ENCODE measurements at places on chromosomes 12 and 14.

GRCh38 chr12:57464569-57464968 is 5.0 kb downstream of the GLI1 start:
- no peak for DNase-seq

DNA sequence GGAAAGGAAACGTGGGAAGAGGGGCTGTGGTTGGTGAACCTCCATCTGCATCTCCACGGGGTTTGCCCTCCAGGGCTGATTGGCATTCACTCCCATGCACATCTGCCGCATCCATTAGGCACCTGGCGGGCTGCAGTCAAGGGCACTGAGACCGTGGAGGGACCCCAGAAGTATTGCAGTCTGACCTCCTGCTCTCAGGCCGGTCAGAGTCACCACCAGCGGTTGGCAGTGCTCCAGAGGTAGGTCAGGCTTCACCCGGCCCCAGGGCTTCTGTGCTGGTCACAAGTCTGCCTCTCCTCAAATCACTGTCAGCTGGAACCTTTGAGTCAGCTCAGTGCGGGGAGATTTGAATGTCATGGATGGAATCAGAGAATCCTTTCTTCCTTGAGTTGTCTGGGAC is 132.3 kb downstream of the PAPOLA start:
- no peak for DNase-seq

- DNase-seq = no peak
Measured at GRCh38 chr12:988646-989045, 2.4 kb upstream of the ERC1 start.

DNA sequence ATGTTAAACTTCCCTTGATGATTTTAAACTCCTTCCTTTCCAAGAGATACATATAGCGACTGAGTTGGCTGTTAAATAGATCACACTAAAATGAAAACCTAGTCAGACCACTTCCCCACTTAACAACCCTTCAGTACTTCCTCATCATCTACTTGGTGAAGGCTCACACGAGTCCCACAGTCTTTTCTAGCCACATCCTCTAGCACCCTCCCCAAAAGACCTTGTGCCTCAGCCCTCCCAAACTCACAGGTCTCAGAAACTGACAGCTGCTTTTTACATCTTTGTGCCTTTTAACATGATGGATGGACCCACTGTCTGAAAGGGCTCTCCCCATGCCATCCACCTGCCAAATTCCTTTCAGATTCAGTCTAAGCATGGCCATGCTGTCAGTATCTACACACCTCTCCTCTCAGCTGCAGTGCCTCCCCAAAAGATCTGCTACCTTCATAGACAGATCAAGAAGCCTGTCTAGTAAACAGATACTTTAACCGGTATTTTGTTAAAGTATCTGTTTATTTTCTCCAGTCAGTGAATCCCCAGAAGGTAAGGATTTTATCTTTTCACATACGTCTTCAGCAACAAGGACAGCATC is 65.1 kb upstream of the GPHB5 start:
- no peak for DNase-seq

DNA sequence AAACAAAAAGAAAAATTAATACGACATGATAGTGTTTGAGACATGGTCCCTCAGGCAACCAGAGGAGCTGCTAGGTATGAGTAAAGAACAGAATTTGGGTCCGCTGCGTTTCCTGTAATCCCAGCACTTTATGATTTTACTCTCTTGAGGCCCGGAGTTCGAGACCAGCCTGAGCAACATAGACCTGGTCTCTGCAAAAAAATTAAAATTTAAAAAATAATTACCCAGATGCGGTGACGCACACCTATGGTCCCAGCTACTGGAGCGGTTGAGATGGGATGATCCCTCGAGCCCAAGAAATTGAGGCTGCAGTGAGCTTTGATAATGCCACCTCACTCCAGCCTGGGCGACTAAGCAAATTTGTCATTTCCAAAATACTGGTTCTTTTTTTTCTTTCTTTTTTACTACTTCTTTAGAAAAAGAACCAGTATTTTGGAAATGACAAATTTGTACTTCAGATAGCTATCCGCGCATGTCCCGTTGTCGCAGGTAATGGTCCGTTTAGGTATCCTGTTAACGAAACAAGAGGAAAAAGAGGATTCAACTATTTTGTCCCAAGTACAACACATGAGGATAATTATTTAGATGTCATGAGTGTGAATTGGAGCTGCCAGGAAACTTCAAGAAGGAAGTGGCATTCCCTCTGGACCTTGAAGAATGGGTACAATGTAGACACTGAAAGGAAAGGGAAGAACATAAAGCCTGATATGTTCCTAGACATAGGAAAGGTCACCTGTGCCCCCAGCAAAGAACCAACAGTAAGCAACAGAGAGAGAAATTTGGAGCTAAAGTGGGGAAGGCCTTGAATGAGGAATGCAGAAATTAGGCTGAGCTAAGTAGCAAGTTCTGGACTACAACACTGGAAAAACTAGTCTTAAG is 1.2 kb upstream of the HECTD1 start:
- DNase-seq = no peak

- DNase-seq = no peak
Measured at GRCh38 chr12:105315726-105316125, 14.8 kb upstream of the C12orf75 start.

- DNase-seq = no peak
Measured at GRCh38 chr12:68755536-68756243, 9.7 kb downstream of the SLC35E3 start.

- no peak for DNase-seq
Measured at GRCh38 chr12:27555925-27556778, 32.1 kb downstream of the PPFIBP1 start.

DNA sequence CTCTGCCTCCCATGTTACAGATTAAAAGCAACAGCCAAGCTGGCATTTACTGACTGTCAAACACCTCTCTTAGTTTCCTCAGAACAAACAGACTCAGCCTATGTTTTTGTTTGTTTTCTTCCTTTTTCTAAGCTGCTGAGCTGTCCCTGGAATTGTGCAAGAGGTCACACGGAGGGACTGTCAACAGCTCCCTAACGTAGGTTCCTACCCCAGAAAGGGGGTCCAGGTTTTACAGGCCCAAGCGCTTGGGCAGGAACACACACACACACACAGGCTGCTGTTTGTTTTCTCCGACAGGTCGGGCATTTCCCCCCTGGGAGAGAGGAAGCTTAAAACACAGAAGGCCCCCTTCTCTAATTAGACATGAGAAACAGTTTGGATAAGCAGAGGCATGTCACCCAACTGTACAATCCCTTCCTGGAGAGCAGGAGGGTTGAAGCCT is 739.6 kb upstream of the TBX3 start:
- DNase-seq = no peak

GRCh38 chr14:95683793-95684192 is 2.4 kb upstream of the TCL1B start:
- no peak for DNase-seq

DNA sequence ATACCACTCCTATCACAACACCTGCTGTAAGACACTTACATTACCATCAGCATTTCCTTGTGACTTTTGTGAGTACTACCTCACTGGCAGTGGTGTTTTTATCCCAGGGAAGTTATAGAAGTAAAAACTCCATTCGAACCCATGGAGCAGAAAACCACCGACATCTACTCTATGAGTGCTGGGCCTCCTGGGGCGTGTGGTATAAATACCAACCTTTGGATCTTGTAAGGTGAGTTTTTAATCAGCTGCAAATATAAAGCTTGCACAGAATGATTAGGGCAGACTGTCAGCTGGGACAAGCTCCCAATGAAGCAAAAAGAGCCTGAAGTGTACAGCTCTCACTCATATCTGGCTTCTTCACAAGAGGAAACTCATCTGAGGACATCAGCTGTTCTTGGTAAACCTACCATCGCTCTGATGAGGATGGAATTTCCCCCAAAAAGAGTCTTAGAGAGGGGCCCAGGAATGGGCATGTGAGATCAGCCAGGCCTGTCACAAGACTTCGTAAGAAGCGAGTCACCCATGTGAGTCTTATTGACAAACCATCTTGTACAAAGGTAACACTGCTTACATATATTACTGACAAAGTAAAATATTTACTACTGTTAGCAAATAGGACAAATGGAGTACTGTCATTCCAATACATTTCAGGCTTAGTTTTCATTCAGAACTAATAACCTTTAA is 170.0 kb downstream of the SLC5A8 start:
- DNase-seq = no peak

DNA sequence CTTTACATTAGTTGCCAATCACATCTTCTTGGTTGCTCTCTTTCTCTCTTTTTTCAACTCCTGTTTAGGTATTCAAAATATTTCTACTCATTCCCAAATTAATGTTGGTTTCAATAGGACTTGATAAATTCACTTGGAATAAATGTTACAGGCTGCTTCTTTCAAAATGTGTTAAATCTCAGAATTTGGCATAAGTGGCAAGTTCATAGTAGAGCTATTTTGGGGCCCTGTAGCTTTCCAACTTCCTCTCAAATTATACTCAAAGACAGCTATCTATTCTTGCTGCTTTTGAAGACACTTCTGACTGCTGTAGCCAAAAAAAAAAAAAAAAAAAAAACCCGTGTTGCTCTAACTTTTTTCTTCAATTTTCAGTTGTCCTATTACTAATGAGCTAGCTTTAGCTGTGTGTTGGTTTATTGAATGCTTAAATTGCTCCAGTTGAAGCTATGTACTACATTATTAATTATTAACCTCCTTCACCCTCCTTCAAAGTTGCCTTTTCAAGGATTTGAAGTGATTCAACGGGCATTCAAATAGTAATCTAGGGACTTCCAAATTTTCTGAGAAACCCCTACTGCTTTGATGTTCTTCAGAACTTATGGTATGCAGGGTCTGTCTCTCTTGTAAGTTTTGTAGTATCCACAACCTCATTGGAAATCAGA is 554.6 kb upstream of the FLRT2 start:
- DNase-seq = no peak

- no peak for DNase-seq
Measured at GRCh38 chr14:93054006-93054405, 61.7 kb downstream of the ITPK1 start.

DNA sequence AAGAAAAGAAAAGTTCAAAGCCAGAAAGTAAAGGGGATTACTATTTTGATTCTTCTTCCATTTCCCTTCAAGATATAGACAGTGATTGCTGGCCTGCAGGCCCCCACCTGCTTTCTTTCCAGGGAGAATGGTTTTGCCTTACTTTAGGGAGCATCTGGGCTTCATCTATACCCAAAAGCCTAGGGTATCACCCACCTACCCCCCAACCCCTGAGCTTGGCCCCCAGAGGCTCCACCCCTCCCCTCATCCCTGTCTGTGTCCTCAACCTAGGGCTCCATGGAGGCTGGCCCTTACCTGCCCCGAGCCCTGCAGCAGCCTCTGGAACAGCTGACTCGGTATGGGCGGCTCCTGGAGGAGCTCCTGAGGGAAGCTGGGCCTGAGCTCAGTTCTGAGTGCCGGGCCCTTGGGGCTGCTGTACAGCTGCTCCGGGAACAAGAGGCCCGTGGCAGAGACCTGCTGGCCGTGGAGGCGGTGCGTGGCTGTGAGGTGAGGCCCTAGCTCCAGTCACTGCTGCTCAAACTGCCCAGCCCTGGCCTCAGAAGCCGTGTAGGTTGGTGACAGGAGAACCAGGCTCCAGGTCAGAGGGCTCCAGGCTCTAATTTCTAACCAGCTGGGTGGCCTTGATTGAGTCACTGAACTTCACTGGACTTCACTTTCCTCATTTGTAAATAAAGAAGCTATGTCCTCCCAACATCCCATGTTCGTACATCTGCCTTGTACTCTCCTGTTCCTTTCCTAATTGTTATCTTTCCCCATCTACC is 13.6 kb downstream of the ARHGEF40 start:
- no peak for DNase-seq

- DNase-seq = peak; percentile 27
Measured at GRCh38 chr12:116609319-116610114, 50.3 kb downstream of the MAP1LC3B2 start.

- no peak for DNase-seq
Measured at GRCh38 chr14:72165229-72165698, 233.0 kb downstream of the RGS6 start.

- DNase-seq = no peak
Measured at GRCh38 chr12:51329742-51330141, 5.8 kb upstream of the BIN2 start.

DNA sequence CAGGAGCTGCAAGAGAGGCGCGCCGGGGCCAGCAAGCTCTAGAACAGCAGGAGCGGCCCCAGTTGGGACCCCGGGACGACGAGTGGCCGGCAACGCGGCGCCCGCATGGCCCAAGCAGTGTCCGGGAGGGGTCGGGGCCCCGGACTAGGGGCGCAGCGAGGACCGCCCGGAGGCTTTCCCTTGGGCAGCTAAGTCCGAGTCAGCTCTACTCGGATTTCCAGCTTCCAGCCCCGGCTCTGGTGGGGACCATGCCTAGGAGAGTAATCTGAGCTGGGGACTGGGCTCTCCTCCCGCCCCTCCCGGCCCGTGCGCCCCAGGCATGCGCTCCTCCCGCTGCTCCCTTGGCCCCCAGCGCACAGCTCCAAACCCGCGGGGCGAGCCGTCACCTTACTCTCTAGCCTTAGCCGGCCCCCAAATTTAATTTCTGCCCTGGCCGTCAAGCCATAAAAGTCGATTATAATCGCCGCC is 41.6 kb upstream of the CAPRIN2 start:
- DNase-seq = peak; percentile 65

GRCh38 chr14:53934778-53935414 is 21.7 kb downstream of the BMP4 start:
- DNase-seq = no peak

- DNase-seq = no peak
Measured at GRCh38 chr12:121673013-121673511, 3.6 kb upstream of the MORN3 start.

DNA sequence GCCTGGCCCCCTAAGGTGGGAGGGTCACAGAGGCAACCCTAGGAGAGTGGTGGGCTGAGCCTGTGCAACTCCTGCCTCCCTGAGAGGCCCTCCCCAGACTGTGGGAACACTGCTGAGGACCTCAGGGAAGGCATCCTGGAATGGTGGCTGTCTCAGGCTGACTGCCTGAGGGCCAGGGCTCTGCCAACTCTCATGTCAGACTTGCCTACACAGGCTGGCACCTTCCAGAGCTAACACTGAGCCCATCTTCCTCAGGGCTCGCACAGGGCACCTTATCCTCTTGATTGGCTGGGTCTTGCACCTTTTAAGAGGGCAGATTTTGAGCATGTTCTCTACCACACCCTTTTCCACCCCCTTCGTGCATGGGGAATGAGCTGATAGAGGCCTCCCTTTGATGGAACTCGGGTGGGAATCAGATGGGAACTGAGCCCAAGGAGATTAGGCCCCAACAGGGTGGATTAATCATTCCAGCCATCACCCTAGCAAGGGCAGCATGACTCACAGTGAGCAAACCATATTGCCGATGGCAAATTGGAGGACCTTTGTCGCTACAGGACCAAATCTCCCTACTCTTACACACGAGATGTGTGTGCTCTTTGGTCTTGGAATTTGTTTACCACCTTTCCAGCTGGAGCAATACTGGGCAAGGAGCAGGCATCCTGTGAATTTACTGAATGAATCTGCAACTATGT is 702.8 kb downstream of the VRK1 start:
- DNase-seq = no peak

- no peak for DNase-seq
Measured at GRCh38 chr14:63781686-63782085, 53.8 kb upstream of the SGPP1 start.

DNA sequence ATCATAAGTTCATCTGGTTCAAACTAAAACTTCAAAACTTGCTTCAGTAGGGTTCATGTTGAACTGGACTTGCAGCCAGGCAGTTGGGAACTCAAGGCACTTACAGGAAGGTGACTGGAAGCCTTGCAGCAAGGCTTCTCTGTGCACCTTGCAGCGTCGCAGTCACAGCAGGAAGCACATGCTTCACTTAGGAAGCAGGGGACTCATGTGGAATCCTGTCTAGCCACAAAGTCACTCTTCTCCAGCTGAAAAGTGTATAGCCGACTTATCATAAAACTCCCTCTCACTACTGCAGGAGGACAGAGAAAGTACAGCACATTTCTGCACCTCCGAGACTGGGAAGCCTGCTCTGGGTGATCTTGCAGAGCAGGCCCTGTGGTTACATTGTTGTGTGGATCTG is 114.0 kb upstream of the PRB2 start:
- DNase-seq = no peak
